ENCODE measurements at places on chromosomes 3 and 15.
A peak's percentile ranks its signal among the peaks of the same experiment; 100 is the strongest.

DNA sequence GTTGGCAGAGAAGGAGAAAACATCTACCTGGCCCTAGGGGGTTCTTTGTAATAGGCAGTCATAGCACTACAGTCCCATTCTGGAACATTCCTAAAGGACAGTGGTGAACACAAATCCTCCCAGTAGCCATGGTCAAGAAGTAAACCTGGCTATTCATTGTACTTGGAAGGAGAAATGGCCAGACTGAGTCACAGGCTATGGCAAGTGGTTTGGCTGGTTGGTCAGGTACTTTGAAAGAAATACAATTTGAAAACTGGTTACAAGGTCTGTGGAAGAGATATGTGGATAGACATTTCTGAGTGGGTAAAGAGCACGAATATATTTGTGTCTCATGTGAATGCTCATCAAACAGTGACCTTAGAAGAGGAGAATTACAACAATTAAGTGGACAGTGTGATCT lies 33.0 kb upstream of the FAN1 start:
- DNase-seq: no peak

GRCh38 chr3:123878807-123879206 lies 5.3 kb downstream of the MYLK start:
- no peak for DNase-seq

GRCh38 chr3:170914690-170915089 lies 6.3 kb upstream of the EIF5A2 start:
- no peak for DNase-seq

GRCh38 chr3:184477940-184478339 lies 83.6 kb upstream of the EPHB3 start:
- DNase-seq: no peak

DNA sequence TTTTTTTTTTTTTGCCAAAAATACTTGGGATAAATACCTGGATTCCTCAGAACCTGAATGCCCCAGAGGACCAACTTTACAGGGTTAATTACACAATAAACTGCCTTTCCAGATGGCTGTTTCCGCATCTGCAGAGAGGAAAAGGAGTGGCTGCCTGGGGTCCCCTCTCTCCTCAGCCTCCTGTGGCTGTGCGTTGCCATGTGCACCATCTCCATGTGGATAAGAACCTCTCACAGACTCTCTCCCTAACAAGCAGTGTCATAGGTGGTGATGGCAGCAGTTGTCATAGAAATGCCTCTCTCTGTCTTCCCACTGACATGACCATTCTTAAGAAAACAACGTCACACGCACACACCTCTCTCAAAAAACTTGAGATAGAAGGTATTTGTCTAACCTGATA lies 179.4 kb downstream of the RPLP1 start:
- no peak for DNase-seq

DNA sequence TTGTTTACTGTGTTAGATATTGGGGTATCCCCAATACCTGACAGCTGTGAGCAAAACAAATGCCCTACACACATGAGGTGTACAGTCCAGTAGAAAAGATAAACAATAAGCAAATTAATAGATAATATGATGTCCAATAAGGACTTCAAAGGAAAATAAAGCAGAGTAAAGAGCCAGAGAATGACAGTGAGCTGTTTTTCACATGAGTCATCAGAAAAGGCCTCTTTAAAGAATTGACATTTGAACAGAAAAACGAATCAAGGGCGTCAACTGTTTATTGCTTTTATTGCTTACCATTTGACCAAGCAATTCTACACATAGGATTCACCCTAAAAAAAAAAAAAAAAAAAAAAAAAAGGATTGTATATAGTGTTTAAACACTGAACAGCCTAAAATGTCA lies 96.6 kb upstream of the FLNB start:
- peak; percentile 46 for DNase-seq

- DNase-seq: peak; percentile 24
Observed at GRCh38 chr15:64501396-64501715, 41.0 kb downstream of the ZNF609 start.

DNA sequence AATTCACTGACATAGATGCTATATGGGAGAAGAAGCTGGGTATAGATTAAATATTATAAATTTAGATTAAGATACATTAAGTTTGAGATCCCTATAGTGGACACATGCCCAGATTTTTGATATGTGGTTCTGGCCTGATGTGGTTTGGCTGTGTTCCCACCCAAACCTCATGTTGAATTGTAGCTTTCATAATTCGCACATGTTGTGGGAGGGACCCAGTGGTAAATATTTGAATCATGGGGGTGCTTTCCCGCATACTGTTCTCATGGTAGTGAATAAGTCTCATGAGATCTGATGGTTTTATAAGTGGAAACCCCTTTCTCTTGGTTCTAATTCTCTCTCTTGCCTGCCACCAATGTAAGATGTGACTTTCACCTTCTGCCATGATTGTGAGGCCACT lies 189.4 kb upstream of the CD96 start:
- DNase-seq: no peak

DNA sequence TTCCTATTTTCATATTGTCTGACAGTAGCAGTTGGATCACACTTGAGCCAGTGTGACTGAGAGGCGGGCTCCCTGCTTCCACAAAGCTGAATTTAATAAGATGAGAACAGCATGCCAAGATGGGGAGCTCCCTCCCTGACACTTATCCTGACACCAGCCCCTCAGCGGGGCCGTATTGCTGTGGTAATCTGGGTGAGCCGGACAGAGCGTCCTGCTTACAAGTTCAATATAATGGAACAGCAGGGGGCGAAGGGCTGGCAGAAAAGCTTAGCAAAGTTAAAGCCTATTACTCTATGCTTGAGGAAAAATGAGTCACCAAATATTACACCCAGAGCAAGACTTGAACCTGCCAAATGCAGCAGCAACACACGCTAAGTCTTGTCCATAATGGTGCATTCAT lies 163.8 kb upstream of the CMC1 start:
- DNase-seq: peak; percentile 29

GRCh38 chr15:98650417-98651035 lies 2.2 kb downstream of the IGF1R start:
- DNase-seq: no peak

- DNase-seq: no peak
Observed at GRCh38 chr3:29536016-29536758, 255.3 kb downstream of the RBMS3 start.

DNA sequence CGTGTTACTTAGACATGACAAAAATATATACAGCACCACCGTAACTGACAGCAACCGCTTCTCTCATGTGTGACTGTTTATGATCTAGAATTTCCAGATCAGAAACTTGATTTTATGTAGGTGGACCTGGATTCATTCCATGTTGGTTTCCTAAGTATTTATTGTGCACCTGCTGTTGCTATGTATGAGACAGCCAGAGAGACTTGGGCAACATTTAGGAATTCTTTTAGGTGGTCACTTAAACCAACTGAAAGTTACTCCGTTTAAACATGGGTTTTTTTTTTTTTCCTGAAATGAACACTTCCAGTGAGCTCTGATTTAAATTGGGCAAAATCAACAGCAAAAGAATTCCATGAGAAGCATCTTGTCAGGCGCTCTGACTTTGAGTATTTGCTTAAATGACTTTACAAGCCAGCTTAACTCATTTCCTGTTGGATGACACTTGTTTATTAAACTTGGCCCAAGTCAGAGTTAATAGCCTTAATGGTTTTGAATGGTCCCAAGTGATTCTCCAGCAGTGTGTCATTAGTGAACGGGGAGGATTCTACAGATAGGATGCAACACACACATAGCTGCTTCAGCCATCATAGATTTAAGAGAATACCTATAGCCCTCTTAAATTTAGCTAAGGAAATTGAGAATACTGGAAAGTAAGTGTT lies 31.8 kb downstream of the MITF start:
- DNase-seq: peak; percentile 25

DNA sequence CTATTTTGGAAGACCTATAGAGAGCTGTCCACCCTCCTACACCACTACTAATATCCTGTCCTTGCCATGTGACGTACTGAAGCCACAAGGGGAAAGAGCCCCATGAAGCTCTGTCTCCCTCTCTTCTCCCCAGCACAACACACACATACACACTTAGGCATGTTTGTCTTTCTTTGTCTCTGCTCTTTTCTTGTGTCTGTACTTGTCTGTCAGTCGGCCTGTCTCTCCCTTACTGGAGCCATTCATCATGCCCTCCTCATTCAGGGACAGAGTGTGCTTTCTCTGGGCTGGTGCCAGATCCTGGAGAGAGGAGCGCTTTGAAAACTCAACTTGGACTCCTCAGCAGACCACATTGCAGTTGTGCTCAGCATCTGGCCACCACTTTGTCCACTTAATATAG lies 47.6 kb downstream of the PSMD6 start:
- DNase-seq: peak; percentile 87

GRCh38 chr3:160010578-160010977 lies 21.9 kb downstream of the IL12A start:
- no peak for DNase-seq

DNA sequence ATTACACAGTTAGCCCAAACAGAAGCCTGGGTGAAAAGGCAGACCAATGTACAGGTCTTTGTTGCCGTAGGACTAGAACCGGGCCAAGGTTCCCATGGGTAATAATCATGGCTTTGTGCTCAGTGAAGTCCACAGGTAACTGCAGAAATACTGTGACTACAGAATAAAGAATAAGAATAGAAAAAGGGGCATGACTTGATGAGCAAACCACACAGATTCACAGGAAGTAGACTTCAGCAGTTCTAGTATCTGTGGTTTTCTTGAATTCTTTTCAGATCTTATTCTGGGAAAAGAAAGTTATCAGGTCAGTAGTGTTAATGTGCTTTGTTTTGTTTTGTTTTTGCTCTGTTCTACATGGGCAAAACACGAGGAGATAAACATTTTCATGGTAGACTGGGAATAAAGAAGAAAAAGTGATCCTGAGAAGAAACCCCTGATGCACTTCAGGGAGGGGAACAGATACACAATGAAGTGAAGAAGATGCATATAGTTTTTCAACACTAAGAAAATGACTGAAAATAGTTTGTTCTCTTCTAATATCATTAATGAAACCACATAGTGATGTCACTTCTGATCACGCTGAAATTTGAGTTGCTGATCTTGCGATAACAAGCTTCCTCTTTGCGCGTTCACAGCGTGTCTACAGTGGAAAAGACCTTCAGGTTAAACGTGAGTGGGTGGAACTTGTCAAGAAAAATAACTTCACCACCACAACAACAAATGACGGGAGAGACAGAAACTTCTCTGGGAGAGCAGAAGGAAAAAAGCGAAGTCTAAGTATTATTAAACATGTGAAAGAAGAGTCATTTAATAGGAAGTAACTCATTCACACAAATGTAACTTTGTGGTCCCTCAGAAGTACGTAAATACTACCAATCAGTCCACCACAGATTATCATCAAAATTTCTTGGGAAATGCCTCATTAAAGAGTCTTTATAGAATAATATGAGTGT lies 315.8 kb upstream of the SATB1 start:
- no peak for DNase-seq

DNA sequence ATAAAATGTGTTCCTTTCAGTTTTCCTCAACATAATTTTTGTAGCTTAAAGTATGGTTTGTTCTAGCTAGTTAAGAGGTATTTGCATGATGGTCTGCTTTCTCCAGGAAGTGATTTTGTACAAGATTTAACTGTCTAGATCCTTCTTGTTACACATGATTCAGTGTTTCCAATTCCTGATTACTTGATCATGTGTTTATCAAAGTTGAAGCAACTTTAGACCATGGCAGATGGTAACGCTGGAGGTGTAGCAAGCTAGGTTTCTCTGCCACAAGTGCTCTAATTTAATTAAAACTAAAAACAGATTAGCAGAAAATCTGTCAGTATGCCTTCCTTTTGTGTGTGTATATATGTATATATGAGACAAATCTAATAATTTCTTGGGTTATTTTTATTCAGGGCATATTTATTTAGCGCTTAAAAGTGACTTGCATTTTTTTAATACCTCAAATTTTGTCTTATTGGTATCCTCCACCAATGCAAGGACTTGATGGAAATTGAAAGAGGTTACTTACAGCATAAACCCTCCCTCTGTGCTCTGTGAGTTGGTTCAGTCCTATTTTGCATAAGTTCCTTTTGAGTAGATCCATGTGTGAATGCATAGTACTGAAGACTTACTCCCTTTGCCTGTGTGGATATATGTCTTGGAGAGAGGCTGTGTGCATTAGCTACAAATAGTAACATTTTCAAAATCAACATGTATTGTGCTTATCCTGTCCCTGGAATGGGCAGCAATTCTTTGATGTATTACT lies 157.3 kb upstream of the CGNL1 start:
- DNase-seq: peak; percentile 95

GRCh38 chr15:31302029-31302657 lies 24.5 kb upstream of the KLF13 start:
- no peak for DNase-seq

DNA sequence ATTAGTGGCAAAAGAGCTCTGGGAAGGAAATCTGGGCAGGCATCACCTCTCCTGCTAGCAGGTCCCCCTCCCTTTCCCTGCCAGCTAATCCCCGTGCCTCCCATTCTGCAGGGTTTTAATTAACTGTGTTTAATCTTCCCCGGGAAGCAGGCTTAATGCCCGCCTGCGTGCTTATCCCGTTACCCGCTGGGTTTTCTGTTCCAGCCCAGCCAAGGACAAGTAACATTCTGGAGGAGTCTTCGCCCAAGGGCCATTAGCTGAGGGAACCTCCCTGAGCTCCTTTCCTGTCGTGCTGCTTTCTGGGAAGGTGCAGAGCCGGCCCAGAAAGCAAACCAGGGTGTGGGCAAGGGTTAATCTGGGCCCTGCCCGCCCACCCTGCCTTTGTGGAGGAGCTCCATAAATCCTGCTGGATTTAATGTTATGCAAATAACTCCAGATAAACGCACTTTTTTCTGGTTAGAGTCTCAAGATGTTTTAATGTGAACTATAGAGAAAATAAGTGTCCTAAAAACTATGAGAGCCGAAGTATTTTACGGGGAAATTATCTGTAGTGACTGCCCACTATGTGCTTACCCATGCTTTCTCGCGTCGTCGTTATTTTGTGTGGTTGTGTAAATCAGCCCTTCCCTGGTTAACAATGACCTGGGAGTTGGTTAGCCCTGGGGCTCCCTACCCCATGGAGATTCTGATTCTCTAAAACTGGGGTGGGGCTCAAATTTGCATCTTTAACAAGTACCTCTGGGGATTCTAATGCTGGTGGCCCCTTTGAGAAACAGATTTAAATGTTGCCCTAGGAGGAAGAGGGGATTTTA lies 25.9 kb downstream of the TRIM71 start:
- no peak for DNase-seq

DNA sequence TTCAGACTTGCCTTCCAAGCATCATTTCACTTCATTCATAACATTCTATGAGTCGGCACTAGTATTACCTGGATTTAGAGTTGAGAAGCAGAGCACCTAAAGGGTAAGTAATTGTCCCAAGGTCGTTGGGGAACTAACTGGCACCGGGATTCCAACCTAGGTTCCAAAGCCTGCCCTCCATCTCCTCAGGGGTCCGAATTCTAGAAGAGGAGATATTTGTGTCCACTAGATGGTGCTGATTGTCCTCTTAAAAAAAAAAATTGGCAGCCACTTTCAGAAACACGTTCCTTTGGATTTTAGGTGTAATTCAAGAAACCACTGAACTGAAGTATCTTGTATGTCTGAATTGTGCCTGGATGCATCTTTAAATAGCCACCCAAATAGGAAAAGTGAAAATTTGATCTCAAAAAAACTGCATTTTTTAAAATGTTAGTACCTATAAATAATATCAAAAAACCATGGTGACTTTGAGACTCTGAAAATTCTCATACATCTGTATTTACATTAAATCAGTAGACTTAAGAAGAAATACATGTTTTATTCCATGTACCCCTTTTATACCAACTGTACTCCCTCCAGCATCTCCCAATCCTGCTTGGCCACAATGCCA lies 3.9 kb upstream of the FSIP1 start:
- peak; percentile 72 for DNase-seq

- no peak for DNase-seq
Observed at GRCh38 chr15:23857028-23857641, 170.0 kb upstream of the NDN start.
